NCI-H2081 treated with DMSO at 0.1 percent for 48 hours (cell line): ENCODE measurements at places on chromosomes 12 and 14.

DNA sequence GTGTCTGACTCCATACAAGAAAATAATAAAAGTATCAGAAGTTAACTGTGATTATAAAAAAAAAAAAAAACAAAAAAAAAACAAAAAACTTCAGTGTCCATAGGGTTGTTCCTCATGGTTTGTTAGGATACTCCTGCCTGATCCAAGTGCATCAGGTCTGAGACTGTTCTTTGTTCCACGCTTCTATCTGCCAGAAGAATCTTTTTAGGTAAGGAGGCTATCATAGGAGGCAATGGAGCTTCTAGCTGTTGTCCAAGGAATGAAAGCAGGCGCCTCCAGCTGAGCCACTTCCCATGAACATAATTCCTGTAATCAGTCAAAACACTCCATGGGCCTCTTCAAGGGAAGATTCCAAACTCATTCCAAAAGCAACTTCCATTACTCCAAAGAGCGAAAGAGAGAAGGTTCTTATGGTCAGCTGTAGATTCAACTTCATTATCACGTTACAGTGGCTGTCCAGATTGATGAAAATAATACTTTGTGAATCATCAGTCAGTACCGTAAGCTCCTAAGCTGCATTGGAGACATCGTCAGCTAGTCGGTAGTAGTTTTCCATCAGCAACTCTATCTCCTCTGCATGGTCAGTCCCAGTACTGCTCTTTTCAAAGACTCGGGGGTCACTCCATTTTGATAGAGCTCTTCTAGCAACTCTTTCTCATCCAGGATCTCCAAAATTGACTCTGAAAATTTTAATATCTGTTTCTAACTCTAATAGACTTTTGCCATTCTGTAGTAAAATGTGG lies 9.7 kb downstream of the TBC1D15 start:
- no peak for DNase-seq

DNA sequence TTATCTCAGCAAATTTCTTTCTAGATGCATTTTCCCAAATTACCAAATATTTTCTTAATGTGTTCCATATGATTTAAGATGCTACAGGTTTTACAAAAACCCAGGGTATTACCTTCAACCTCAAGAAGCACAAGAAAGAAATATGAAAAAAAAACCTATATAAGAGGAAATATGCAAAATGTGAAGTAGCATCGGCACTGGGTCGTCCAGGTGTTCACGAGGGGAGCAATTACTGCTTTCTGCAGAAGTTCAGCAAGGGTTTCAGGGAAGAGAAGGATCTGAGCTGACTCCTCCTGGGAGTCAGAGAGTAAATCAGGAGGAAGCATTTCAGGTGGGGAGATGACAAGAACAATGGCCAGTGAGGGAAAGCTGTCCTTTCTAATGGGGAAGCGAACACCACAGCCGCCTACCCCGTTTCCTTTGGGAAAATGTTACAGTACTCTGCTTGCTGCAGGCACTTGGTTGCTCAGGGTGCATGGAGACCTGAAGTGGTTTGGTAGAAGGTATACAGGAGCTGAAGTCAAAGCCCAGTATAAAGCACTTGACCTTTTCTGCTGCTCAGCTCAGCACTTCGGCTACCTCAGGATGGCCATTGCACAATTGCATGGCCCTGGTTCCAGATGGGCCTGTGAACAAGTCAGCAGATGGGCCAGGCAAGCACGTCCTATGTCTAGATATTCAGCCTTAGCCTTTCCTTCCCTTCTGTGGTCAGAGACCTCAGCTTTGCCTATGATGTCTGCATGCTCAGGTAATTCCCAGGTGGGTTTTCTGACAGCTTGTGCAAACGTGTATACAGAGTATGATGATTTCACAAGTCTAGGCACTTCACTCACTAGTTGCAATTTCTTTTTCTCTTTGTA lies 155.6 kb downstream of the PAX9 start:
- DNase-seq, result no peak

GRCh38 chr14:101878822-101879528 lies 85.4 kb upstream of the DYNC1H1 start:
- DNase-seq, result no peak

DNA sequence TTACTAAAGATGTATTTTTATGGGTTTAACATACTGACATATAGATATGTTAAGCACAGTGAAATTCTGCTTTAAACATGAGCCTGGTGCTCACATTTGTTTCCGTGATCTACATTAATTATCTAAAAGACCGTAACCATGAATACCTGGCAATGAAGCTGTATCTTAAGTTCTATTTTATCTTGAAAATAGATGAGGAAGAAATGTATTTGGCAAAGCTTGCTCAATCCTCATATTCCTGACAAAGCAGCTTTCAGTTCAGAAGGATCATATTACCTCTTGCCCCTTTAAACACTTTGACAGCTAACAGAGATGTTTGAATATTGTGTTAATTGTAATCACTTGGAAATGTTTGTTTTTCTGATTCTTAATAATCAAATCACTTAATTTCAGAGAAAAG lies 9.8 kb downstream of the EPYC start:
- no peak for DNase-seq

- no peak for DNase-seq
Observed at GRCh38 chr14:37894463-37894862, 299.0 kb downstream of the TTC6 start.

DNA sequence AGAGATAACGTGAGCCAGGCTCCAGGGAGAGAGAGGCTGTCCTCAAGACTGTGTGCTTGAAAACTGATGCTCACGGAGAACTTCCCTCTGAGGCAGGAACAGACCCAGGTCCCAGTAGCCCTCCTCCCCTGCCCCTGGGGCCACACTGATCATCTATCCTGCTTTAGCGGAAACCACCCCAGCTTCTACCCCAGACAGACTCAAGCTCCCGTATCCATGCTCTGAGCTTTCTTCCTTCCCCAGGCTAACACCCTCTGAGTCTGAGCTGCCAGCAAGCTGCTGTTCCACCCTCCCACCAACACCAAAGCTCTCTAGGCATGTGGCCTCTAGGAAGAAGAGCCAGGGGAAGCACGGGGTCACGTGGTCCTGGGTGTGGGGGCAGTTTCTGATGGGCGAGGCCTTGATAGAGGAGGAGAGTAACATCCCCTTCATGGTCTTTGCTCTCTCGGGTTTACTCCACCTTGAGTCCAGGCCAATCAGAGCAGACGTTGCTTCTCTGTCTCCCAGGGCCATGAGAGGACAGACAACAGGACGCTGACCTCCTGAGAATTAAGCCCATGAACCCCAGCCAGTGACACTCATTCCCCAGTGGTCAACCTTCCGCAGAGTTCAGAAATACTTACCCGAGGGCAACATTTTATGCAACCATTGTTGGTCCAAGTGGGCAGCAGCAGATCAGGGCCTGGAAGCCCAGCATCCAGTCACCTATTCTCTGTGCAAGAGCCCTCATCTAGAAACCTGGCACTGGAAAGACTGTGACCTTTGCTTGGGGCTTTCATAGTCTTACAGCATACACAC lies 1.4 kb downstream of the PCK2 start:
- no peak for DNase-seq

DNA sequence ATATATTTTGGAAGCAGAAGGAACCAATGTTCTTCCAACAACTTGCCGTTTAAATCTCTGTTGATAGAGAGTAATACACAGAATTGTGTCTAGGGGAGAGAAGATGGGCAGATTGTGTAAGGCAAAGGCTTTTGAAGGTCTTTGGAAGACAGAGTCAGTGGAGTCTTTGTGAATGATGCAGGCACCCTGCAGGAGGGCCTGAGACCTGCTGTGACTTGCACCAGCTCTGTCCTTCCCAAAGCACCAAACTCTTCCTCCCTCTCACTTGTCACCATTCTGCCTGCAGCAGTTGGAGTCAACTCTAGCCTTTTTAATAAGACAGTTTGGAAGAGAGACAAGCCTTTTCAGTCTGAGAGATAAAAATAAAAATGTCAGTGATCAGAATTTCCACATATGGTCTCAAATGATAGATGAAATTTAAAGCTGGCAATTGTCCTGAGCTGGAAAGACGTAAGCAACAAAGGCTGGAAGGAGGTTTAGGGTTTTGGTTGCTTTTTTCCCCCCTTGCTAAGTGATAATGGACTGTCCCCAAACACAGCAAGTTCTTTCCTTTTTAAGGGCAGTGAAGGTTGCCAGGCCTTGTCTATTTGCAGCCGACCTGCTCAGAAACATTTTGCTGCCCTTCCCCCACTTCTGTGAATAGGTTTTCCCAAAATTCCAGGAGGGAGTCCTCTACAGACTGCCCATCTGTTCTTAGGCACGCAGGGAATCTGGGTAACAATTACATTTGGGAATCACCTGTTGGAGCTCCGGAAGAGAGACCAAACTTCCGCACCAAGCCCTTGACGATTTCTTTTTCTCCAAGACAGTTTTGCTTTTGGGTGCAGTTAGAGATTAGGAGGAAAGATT lies 103.0 kb upstream of the NTF3 start:
- no peak for DNase-seq

DNA sequence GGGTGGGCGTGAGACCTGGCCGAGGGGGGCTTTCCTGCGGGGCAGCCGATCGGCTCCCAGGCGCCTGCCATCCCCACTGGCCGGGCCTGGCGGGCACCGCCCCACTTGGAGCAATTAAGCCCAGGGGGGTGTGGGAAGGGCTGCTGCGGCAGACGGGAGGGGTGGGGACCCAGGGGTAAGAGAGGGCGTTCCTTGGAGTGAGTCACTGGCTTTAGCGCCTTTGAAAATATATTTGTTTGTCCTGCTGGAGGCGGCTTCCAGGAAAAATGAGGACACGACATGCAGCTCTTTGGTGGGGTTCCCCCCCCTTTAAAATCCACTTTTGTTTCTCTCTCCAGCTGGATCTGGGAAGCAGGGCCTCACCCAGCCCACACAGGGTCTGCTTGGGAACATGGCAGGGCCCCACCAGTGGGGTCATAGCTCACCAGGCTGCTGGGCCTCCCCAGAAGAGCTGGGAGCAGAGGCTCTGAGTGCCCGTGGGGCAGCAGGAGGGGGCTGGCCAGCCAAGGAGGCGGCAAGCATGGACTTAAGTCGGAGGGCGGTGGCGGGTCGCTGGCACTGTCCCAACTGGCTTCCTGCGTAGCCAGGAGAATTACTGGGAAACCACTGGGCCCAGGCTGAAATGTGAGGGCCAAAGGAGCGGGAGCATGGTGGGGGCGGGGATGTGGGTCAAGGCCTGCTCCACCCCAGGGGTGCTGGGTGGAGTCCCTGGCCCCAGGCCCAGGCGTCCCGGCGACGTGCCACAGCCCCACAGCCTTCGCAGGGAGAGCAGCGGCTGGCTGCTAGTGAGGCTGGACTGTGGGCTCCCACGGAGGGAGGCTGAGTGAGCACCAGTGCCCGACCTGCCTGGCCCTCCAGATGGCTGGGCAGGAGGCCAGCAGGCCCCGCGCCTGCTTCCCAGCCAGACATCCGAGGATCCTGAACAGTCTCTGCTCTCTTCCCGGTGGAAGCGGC lies 128.0 kb downstream of the RFLNA start:
- peak; percentile 62 for DNase-seq

DNA sequence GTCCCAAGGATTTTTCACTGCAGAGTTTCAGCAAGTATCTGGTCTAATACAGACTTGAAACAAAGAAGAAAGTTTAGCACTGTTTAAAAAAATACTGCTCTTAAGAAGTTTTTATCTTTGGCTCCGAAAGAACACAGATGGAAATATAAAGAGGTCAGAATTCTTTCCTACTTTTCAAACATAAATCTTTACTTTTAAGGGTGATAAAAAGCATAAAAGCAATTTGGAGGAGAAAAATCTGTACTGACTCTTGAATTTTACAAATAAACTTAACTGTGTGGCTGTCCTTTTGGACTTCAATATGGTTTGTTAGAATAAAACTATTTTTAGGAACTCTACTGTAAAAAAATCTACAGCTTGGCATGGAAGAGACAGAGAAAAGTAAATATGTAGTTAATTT lies 27.6 kb upstream of the ISM2 start:
- no peak for DNase-seq

GRCh38 chr12:56571121-56571520 lies 49.5 kb downstream of the RBMS2 start:
- no peak for DNase-seq

- no peak for DNase-seq
Observed at GRCh38 chr14:33788161-33788560, 162.7 kb downstream of the EGLN3 start.

- no peak for DNase-seq
Observed at GRCh38 chr14:79584679-79585078, 626.6 kb downstream of the DIO2 start.

- DNase-seq, result no peak
Observed at GRCh38 chr12:132288516-132289215, 40.7 kb downstream of the GALNT9 start.

DNA sequence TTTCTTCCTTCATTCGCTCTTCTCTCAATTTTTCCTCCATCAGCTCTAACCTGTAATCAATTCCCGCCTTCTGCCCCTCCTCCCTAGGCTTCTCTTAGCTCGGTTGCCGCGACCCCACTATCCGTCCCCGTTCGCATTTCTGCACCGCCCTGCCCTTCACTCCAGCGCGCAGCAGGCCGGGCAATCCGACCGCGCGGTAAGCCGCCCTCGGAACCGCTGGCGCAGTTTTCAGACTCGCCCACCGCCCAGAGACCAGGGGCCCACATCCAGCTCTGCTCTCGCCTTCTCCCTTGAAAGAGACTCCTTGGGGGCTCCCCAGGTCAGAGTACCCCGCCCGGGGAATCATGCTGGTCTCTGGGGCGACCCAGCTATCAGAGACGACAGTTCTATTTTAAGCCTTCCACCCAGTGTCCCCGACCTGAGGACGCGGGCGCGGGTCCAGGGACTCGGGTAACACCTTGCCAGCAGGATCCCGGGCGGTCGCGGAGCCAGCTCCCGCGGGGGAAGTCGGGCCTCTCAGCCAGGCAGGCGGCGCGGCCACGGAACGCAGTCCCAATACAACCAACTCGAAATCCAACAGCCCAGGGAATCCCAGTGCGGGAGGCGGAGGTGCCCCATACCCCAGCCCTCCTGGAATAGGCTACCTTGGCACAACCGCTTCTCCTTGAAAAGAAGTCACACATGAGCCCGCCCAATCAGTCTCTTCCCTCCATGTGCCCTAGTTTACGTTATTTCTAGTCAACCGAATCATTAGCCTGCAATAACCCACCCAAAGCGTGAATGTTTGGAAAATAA lies 5.7 kb upstream of the SLC38A4 start:
- DNase-seq, result no peak

DNA sequence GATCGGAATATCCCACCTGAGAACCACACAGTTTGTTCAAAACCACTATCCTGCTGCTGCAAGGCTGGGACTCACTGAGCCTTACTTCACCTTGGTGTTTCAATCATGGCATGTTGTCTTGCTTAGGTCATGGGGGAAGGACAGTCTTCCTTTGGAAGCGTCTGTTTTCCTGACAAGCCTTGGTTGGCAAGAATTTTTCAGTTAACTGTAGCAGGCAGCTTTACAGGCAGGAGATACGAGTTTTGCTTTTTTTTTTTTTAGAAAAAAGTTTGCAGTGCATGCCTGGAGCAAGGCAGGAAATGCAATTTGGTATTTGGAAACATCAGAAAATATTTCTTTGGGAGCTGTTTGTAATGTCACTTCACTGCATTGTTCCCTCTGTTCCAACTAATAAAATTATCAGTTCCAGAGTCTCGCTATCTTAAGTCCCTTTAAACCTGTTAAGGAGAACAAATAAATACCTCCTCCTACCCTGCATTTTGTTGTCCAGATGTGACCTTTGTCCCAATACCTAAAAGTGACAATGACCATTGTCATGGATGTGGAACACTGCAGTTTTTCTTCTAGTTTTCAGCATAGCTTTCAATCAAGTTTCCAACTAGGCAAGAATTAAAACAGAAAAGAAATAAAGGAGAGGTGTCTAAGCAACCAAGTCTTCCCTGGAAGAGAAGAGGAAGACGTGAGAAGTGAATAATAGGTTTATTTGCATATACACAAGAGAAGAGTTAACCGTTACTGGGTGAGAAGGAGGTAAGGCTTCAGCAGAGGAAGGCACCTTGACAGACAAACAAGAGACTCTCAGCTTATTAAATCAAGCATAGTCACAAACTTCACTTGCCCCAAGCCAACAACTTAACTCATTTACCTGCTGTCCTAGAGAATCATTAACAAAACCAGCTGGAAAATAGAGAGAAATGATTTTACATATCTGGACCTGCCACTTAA lies 71.4 kb upstream of the ACTN1 start:
- no peak for DNase-seq
